CD14-positive monocyte (primary cell): ENCODE measurements at places on chromosomes 12 and 14.

DNA sequence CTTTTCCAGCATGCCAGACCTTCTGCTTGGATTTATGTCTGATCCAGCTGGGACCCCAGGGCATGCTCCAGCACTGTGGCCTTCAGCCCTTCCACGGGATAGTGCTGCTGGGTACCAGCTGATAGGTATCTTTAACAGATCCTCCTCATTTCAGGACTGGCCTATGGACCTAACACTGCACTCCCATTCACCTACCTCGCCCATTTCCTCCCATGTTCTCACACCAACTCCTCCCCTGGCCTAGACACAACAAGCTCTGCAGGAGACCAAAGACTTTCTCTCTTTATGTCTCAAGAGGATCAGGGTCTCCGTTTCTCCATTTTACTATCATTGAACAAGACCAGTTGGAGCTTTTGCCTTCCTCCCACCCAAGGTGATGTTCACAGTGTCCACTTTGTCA lies 140.0 kb upstream of the TMCC3 start:
- DNase-seq, result no peak

DNA sequence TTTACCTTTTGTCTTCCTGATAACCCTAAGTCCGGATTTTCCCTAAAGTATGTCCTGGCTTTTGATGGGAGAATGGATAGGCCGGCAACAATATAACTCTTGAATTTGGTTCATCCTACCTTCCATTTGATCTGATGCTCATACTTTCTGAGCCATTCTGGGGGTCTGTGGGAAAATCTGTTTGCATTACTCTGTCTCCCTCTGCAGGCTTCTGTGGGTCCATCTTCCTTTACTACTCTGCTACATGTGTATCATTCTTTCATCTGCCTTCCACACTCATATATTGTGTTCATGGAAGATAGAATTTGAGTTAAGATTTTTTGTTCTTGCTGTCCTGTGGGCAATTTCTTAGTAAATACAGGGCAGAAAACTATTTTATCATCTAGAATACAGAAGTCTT lies 101.5 kb downstream of the NAV3 start:
- no peak for DNase-seq

DNA sequence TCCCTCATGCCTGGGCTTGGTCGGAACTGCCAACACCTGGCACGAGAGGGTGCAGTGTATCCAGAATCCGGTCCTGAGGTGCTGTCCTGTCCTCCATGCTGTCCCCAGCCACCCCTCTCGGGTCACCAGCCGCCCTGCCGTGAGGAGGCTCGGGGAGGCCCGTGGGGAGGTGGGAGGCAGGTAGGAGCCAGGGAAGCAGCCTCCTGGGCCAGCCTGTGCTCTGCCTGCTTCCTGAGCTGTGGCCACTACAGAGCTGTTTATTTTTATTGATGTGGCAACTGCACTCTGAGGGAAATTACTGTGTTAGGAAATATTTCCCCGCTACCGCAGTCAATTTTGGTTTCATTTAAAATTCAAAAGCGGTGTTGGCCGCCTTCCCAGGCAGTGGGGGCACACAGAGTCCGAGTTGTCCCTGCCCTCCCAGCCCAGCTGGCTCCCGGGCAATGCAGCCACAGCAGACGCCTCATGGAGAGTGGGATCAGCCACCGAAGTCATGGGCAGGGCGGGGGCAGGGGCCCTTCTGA lies 18.3 kb downstream of the NOC4L start:
- peak; percentile 70 for DNase-seq

DNA sequence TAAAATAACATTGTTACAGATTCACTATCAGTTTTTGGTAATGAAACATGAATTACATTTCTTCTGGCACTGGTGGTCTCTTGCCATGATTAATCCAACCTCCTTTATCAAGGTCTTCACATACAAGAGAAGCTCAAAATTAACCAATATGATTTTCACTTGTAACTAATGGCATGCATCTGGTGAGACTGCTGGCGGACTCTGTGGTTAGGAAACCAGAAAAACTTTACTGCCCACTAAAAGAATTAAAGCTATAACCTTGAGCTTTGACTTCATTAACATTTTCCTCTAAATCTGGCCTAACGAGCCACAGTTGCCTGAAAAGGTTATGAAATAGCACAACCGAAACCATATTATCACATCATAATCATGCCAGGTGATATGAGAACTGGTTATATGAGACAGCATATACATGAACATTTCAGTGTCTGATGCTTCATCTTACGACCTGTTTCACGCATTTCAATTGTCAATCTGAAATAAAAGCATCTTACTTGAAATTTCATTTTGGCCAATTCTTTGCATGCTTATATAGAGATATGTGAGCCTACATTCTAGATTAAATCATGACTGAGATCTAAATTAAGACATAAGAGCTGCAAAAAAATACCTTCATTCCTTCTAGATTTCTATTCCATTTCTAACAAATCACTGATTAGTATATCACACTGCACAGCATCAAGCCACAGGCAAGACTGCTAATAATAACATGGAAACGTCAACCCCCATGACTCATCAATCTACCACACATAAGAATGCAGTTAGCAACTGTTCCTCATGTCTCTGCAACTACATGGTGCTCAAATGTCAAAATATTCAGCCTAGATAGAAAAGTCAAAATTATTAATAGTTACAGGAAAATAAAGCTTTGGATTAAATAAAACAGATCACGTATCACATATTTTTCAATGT lies 89.3 kb downstream of the OSBPL8 start:
- peak; percentile 34 for DNase-seq

GRCh38 chr12:102314821-102315220 lies 117.2 kb upstream of the PMCH start:
- no peak for DNase-seq

DNA sequence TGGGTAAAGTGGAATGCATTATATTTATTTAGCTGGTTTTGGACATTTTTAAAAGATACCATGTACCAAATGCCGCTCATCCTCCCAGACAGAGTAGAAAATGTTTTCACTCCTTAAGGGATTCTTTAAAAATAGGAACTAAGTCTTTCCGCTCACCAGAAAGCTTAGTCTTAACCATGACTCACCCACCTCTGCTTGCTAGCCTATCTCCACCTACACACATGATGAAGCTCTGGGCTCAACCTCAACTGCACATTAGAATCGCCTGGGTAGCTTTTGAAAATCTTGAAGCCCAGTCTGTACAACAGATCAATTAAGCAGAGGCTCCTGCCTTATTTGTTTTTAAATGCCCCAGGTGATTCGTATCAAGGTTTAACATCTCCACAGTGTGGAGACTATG lies 260.5 kb downstream of the NEDD1 start:
- DNase-seq, result no peak

DNA sequence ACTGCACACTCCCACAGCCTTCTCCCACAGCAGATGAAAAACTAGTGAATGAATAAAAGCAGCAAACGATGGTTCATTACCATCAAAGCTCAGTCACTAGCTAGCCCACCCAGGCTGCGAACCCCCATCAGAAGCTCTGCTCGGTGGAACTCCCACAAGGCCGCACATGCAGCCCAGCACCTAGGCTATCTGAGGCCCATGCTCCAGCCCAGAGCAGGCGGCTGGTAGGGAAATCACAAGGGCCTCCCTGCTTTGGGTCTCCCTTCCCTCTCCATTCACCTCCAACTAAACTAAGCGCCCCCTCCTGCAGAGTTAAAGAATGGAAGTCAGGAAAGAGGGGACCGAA lies 69.0 kb downstream of the ITPK1 start:
- DNase-seq, result no peak

DNA sequence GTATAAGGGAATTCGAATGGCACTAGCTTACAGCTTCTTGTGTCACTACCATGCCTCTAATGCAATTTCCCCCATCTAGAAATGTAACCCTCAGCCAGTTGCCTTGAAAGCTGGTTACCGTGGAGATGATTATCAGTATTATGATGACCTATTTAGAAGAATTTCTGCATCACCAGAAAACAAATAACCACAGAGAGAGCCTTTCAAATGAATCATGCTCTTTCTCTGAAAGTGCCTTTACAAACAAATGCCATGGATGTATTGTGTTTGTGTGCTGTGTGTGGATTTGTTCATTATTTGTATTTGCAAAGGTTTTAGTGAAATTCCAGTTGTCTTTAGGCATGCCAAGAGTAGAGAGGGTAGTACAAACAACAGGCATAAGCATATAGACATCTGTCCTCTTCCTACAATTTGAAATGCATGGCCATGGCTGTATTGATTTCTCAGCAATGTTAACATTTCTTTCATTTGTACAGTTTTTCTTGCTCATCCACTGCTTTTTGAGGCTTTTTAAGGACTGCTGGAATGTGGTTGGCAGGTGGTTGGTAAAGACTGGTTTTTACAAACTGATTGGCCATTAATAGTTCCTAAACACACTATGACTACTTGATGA lies 266.5 kb downstream of the PAWR start:
- DNase-seq, result no peak

- DNase-seq, result no peak
Measured at GRCh38 chr12:58575256-58575655, 345.0 kb downstream of the LRIG3 start.

DNA sequence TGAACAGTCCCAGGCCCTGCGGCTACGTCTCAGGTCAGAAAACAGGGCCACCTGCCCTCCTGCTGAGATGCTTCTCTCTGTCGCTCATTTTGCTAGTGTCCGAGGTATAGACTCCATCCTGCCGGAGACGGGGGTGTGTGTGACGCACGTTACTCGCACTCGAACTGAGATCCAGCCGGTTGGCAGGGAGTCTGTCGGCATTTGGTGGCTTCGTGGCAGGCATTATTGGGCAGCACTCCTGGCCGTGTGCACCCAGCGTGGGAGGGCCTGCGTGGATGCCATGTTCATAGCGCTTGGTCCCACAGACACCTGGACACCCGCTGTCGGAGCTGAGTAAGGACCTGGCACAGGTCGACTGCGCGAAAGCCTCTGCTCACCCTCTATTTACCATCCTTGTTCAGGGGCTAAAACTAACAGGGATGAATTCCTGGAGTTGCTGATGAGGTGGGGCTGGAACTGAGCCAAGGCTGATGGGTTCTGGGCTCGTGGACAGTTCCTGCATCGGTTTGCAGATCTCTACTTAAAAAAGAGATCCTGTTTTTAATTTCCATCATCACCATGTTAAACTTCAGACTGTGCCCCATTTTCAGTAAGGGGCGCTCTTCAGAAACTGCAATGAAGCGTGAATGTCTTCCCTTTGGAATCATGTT lies 28.6 kb downstream of the AACS start:
- no peak for DNase-seq

DNA sequence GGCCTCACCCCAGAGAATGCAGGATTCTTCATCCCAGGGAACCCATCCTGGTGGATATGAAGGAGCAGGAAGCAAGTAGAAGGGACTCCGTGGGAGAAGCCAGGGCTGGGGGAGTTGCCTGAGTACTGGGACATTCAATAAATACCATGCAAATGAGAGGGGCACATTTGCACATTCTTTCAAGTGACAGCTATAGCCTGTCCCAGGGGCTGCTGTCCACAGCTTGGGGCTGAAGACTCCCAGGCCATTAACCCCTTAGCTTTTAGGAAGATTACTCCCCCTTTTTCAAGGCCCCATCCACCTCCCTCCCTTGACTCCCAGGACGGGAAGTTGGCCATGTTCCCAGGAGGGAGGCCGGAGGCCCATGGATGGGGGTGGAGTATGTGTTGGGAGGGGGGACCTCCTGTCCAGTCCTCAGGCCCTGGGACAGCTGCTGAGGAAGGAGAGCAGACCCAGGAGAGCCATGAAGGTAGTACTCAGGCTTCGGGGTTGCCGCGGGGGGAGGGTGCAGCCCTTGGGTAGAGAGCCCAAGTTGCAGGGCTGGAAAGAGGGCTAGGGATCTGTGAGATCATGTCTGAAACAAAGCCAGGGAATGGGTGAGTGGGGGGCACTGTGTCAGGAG lies 974 bp upstream of the TNS2 start:
- DNase-seq, result no peak

DNA sequence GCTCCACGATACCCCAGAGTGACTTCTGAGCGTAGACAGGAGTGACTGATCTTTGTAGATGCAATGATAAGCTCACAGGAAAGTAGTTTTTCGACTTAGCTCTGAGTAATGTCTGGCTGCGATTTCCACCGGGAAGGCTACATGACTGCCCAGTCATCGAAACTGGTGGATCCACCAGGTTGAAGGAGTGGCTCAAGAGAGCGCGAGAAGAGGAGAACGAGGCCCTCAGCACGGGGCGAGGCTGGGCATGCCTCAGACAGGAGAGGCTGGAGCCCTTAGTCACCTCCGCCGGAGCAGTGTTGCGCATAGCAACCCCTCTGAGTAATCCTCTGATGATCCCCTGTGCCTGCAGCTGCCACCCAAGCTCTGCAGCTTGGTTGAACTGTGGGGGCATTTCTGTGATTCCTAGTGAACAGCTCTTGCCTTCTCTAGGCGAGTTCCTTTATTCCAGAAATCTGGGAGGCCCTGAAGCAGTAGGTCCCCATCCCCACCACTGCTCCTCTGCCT lies 25.6 kb downstream of the ELK3 start:
- DNase-seq, result no peak

GRCh38 chr14:100694579-100695422 lies 31.9 kb upstream of the DLK1 start:
- DNase-seq, result no peak

GRCh38 chr14:104640681-104641080 lies 36.1 kb upstream of the TMEM179 start:
- no peak for DNase-seq

DNA sequence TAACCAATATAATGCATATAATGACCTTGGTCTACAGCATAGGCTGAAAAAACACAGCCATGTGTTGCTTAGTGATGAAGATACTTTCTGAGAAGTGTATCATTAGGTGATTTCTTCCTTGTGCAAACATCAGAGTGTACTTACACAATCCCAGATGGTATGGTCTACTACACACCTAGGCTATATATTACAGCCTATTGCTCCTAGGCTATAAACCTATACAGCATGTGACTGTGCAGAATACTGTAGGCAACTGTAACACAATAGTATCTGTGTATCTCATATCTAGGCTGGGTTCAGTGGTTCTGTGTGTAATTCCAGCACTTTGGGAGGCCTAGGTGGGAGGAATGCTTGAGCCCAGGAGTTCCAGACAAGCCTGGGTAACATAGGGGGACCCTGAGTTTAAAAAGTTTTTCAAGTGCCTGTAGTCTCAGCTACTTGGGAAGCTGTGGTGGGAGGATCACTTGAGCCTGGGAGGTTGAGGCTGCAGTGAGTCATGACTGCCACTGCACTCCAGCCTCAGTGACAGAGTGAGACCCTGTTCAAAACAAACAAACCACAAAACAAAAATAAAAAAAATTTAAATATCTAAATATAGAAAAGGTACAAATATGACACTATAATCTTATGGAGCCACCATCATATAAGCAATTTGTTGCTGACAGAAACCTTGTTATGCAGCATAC lies 66.6 kb downstream of the GRIP1 start:
- DNase-seq, result no peak

DNA sequence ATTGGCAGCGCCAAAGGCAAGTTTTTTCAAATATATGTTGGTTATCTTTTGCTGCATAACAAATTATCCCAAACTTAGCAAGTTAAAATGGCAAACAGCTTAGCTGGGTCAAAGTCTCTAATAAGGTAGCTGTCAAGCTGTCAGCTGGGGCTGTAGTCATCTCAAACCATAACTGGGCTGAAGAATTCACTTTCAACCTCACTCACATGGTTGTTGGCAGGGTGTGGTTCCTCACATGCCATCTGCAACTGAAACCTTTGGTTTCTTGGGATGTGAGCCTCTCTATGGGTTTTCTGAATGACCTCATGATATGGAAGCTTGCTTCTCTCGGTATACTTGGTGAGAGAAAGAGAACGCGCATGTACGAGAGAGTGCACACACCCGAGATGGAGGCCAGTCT lies 125.4 kb downstream of the LRIG3 start:
- no peak for DNase-seq
